Nasal cavity respiratory epithelium epithelial cell of viscerocranial mucosa (primary cell): ENCODE measurements at places on chromosomes 2 and 18. TPM values are rescaled to one million over a fixed set of nuclear protein-coding genes. Genes with fewer than 3 reads are reported as not detected.

The TRIM43 gene
- under 0.01 TPM in 1 of 2 replicates, not detected in the other for total RNA-seq

The ATIC gene
- total RNA-seq, result 41.0 and 80.3 TPM in 2 replicates

The PUM2 gene
- 61.2 and 101 TPM in 2 replicates for total RNA-seq

The RAB31 gene
- 45.5 and 117 TPM in 2 replicates for total RNA-seq

The GAL3ST2 gene
- 0.36 TPM in 1 of 2 replicates, not detected in the other for total RNA-seq

The MYO1B gene
- 405 and 429 TPM in 2 replicates for total RNA-seq

The KCNE4 gene
- total RNA-seq, result 0.14 TPM in 1 of 2 replicates, not detected in the other

The IL18RAP gene
- 0.21 TPM in 1 of 2 replicates, not detected in the other for total RNA-seq

The SKOR2 gene
- total RNA-seq, result not detected in 2 replicates

The RFTN2 gene
- 0.14 TPM in 1 of 2 replicates, not detected in the other for total RNA-seq

The HMSD gene
- total RNA-seq, result under 0.01 TPM in 1 of 2 replicates, not detected in the other

The STAMBP gene
- 34.9 and 61.8 TPM in 2 replicates for total RNA-seq

The ALPG gene
- not detected in 2 replicates for total RNA-seq

The POTEJ gene
- not detected in 2 replicates for total RNA-seq

The FER1L5 gene
- total RNA-seq, result under 0.01 TPM in 2 replicates

The MTX2 gene
- 27.0 and 31.5 TPM in 2 replicates for total RNA-seq
